ENCODE measurements at places on chromosomes 5 and 9.

DNA sequence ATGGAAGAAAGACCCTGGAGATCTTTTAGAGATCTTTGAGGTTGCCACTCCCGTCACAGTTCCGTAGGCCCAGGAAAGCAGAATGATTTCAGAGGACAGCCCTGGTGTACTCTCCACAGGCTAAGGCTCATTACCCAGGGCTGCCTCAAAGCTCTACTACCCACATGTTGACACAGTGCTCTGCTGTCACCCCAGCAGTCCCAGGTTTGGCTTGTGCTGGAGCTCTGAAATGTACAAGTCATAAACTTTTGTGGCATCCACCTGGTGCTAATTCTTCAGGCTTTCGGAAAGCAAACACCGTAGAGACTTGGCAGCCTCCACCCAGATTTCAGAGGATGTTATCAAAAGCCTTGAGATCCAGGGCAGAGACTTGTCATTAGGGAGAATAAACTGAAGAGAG, 136.5 kb downstream of the MTRR start:
- DNase-seq: no peak

DNA sequence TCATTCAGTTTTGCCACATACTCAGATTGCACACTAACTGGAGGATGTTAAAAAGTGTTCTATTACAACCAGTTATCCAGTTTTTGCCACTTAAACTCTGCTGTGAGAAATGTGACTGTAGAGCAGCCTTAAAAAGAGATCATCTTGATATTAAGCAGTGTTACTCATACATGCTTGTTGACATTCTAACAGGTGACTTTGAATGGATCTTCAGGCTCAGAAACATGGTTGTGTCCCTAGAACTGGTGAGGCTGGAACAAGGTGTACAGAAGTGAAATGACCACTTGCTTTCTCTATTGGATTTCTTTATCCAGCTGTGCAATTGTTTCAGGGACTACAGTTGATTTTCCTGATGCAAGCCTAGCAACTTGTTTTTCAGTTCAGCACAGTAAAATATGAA, 166.1 kb upstream of the CCDC152 start:
- DNase-seq: no peak

- no peak for DNase-seq
Measured at GRCh38 chr5:124920909-124921666, 174.6 kb upstream of the ZNF608 start.

- DNase-seq: peak; percentile 76
Measured at GRCh38 chr9:108053555-108054061, 564.0 kb upstream of the KLF4 start.

- no peak for DNase-seq
Measured at GRCh38 chr9:33919276-33919897, 102.4 kb downstream of the UBE2R2 start.

Data from fibroblast of skin of right biceps (primary cell).